AG09309 (cell line): ENCODE measurements at places on chromosomes 11 and 22.
A peak's percentile ranks its signal among the peaks of the same experiment; 100 is the strongest.

- DNase-seq: no peak
Measured at GRCh38 chr11:97229936-97230335, 840.1 kb downstream of the JRKL start.

GRCh38 chr11:92246630-92247029 lies 22.0 kb downstream of the FAT3 start:
- no peak for DNase-seq

DNA sequence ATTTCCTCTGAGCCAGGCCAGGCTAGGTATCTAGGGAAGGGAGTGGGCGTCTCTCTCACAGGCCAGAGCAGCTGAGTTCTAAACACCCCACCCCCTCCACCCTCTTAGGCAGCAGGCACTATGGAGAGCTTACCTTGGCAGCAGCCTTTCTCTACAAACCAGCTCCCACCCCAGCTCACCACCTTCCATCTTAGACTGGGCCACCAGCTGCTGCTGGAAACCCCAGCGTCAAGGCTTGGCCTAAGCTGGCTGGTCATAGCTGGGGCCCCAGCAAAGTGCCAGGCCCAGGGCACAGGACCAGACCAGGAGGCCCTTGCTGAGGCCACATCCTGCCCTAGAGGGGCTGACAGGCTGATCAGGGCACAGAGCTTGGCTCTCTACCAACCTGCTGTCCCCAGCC lies 20.2 kb downstream of the SLC22A12 start:
- no peak for DNase-seq

- no peak for DNase-seq
Measured at GRCh38 chr11:34631737-34632104, 10.8 kb downstream of the EHF start.

- DNase-seq: no peak
Measured at GRCh38 chr11:44944181-44944852, 6.4 kb downstream of the TP53I11 start.

- no peak for DNase-seq
Measured at GRCh38 chr11:86108191-86108590, 39.3 kb upstream of the PICALM start.

DNA sequence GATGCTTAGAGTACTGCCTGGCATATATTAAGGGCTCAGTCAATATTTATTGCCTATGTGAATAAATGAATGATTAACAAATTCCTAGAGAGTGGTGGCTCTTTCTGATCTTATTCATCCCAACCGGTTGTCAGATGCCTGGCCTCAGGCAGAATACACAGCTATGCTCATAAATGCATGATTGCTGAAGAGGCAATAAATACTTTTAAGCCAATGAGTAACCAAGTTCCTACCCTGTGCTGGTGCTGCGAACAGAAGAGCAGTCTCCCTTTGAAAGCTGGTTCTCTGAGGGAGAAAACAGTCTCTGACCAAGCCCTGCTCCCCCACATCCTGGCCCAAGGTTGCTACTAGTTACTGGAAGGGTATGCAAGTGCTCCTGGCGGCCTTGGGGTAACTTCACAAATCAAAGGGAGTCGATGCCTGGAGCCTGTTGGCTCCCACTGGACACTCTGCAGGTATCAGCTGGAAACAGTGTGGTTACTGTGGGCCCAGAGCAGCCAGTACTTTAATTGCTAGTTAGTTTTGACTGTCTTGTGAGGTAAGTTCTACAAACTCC lies 2.8 kb downstream of the USH1C start:
- DNase-seq: no peak

DNA sequence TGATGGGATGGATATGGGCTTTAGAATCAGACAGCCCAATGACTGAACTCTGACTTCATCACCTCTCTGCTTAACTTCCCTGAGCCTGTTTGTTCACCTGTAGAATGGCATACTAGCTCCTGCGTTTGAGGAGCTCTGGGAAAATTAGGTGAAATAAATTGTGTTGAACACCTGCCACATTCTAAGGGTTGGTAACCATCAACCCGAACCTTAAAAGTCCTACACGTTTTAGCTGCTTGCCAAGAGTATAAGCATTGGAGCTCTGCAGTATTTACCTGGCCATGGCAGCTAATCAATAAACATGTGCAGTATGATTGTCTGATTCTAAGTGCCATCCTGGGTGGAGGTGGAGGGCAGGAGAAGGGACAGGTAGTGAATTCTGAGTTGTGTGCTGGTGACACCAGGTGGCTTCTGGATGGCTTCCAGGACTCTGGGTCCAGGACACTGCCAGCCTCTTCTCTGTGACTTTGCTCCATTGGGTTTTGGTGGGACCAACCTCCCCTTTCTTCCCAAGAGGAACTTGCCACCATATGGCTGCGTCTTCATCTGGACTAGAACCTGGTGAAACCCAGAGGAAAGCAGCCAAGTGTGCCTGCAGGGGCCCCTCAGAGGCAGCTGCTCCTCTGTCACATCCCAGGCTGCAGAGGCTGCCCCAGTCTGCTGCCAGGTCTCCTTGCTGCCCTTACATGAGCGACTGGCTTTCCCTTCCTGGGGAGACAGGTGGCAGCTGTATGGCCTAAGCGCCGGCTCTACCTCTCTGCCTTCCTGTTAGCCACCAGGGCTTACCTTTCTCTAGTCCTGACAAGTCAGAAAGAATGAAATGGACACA lies 85.6 kb downstream of the CACNG2 start:
- no peak for DNase-seq

GRCh38 chr11:14422052-14422813 lies 63.2 kb upstream of the RRAS2 start:
- DNase-seq: peak; percentile 96

DNA sequence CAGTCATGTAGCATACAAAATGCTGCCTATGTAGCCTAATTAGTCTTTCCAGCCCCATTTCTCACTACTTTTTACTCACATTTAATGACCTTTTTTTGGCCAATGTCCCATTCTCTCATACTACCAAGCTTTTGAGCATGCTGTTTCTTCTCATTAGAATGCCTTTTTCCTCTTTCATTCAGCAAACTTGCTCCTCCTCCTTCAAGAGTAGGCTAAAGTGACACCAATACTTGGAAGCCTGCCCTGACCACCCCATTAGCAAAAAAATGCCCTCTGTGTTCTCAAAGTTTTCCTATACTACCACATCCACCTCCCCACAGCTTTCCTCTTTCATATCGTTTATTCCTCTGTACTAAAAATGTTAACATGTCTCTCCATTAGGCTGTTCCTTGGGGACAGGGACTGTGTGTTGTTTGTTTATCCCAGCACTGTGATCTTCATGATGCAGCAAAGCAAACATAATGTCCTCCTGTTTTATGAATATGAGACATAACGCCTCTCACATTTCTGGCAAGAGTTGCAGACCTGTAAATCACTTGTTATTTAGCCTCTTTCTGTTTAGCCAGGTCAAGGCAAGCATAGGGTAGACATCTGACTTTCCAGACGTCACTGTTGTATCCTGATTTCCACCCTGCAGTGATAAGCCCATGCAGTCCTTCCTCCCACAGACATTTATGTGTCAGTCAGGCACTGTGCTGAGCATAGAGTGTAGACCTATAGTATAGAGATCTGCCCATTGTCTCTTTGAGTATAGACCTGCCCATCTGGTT lies 62.0 kb upstream of the UCP3 start:
- DNase-seq: no peak

GRCh38 chr22:47918276-47918921 lies 1155.9 kb downstream of the TBC1D22A start:
- DNase-seq: no peak

- DNase-seq: no peak
Measured at GRCh38 chr22:21697880-21698279, 32.1 kb downstream of the PPIL2 start.
